ENCODE measurements at places on chromosomes 6 and 20.

DNA sequence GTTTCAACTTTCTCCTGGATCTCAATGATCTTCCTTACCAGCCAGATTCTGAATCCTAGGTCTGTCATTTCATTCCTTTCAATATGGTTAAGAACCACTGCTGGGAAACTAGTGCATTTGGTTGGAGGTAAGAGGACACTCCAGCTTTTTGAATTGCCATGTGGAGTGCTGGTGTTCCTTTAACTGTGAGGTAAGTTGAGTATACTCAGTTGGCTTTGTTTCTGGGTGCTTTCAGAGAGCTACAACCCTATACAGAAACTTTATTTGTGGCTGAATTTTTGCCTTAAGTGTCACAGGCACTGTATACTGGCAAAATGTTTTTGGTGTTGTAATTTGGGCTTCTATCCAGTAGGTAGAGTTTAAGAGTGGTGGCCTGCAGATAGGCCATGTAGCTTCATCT is 175.8 kb downstream of the TBC1D32 start:
- no peak for DNase-seq

DNA sequence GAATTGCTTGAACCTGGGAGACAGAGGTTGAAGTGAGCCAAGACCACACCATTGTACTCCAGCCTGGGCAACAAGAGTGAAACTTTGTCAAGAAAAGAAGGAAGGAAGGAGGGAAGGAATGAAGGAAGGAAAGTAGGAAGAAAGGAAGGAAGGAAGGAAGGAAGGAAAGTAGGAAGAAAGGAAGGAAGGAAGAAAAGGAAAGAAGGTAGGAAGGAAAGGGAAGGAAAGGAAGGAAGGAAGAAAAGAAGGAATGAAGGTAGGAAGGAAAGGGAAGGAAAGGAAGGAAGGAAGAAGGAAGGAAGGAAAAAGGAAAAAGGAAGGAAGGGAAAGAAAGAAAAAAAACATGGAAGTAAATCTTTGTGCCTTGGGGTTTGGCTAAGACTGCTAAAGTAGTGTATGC is 11.7 kb downstream of the ULBP1 start:
- DNase-seq: no peak

DNA sequence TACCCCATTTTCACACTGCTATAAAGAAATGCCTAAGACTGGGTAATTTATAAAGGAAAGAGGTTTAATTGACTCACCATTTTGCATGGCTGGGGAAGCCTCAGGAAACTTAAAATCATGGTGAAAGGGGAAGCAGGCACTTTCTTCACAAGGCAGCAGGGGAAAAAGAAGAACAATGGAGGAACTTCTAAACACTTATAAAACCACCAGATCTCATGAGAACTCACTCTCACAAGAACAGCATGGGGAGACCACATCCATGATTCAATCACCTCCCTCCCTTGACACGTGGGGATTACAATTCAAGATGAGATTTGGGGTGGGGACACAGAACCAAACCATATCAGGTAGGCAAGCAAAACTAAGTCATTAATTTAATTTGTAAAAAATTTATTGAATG is 343.2 kb downstream of the FRK start:
- DNase-seq: no peak

DNA sequence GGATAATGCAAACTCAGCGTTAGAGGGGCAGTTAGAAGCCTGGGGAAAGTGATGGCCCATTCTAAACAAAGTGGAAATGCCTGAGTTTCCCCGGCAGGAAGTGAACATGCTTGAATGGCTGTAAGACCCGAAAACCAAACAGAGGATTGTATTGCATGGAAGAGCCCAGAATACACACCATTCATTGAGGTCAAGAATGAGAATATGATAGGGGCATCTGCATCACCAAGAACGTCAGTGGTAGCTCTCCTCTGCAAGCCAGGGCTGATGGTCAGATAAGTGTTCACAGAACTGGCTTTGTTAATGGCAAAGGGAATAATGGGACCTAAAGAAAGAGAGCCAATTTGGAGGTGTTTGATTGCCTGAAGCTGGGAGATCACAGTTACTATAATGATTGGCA is 663.4 kb downstream of the KHDRBS2 start:
- DNase-seq: no peak

- DNase-seq: no peak
Observed at GRCh38 chr20:50670126-50670862, 21.0 kb downstream of the RIPOR3 start.

DNA sequence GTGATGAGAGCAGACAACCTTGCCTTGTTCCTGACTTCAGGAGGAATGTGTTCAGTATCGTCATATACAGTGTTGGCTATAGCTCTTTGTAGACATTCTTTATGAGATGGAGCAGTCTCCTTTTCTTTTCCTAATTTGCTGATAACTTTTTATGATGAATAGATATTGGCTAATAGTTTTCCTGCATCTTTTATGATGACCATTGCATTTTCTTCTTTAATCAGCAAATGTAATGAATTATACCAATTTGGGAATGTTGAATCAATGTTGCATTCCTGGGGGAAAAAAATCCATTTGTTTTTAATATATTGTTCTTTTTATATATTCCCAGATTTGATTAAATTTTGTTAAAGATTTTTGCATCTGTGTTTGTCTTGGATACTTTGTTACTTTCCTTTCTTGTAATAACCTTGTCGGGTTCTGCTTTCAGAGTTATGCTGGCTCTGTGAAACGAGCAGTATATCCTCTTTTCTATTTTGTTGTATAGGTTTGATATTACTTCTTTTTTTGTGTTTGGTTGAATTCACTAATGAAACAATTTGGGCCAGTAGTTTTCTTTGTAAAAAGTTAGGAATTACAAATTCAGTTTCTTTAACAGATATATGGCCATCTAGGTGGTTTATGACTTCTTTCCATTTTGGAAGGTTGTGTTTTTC is 23.9 kb downstream of the KDM1B start:
- DNase-seq: no peak

DNA sequence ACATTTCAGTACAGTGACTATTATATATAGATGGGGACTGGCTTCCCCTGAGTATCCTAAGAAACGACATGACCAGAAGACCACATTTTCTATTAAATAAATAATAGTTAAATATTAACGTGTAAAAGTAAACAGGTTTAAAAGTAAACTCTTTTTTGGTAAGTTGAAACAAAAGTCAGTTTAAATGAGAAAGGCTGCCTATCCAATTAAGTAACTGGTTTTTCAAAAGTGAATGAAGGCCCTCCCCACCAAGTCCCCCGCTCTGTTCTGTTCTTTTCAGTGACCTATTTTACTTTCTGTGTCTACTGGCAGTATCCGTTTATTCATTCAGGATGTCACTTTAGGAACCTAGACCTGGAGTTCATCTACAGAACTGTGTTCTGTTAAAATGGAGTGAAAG is 32.0 kb downstream of the QKI start:
- no peak for DNase-seq

DNA sequence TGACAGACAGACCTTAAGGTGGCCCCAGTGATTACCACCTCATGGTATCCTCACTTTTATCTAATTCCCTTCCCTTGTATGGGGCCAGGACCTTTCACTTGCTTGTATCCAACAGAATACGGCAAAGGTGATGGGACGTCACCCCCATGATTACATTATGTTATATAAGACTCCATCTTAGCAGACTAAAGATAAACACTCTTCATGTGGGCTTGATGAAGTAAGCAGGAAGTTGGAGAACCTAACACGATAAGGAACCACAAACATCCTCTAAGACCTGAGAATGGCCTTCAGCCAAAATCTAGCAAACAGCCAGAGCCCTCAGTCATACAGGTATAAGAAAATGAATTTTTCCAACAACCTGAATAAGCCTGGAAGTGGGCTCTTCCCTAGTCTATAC is 8.0 kb downstream of the SLC17A3 start:
- no peak for DNase-seq

GRCh38 chr20:49513517-49513916 is 31.0 kb upstream of the KCNB1 start:
- no peak for DNase-seq

GRCh38 chr6:168367285-168367751 is 47.7 kb upstream of the DACT2 start:
- no peak for DNase-seq

DNA sequence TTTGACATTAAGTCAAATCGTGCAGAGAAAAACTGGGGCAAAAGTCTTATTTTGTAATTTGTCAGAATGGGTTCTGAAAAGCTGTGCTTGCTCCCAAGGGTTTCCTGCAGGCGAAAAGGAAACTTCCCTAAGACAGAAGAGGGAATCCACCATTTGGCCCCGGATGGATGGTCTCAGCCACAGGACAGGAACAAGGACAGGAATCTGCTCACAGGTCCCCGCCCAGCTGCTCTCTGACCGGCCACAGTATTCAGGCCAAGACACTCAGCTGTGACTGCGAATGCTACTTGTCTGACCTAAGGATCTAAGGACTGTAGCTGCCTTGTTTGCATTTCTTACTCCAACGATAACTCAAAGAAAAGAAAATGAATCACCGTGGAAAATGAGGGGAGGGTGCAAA is 197.0 kb downstream of the BMP7 start:
- no peak for DNase-seq

- no peak for DNase-seq
Observed at GRCh38 chr20:21712443-21713059, 7.1 kb downstream of the PAX1 start.

- DNase-seq: no peak
Observed at GRCh38 chr6:63154535-63154934, 56.7 kb upstream of the FKBP1C start.

Measured in thoracic aorta (tissue), 2 donors.